ENCODE measurements at places on chromosomes 7 and 10.

- DNase-seq, result no peak
Measured at GRCh38 chr7:16730937-16731336, 22.6 kb upstream of the TSPAN13 start.

DNA sequence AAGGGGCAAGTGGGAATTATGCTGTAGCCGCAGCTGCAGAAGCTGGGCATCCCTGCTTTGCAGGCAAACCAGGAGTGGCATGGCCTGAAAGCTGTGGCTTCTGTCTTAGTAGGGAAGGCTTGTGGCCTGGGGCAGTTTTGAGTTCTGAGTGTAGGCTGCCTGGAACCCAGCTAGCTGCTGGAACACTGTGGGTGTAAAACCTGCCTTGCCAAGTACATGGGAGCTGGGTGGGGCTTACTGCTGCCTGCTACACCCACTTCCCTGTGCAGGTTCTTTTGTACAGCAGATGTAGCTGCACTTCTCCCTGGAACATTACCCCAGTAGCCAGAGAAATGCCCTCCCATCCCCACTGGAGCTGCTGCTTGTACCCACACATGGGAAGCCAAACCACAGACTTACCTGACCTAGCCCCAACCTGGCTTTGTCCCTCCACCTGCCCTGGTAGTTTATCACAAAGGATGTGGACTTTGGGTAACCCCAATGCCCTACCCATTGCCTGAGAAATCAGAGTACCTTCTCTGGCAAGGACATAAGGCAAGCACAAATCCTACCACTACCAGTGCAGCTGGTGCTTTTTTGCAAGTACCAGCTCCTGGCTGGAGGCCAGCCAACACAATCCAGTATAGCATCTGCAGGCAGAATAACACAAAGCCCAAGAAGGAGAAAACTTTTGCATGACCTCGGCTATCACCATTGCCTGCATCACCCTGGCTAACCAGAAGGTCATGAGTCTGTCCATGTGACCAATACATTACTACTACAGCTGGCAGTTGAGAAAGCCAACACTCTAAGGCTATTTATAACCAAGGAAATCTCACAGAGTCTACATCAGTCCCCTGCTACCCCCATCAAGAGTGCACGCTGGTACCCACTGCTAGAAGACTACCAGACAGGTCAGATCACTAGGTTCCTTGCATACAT is 26.5 kb upstream of the PPP1R3A start:
- DNase-seq, result no peak

- no peak for DNase-seq
Measured at GRCh38 chr7:130996205-130996832, 262.3 kb upstream of the KLF14 start.

- peak; percentile 7 for DNase-seq
Measured at GRCh38 chr10:61404751-61405150, 48.4 kb downstream of the TMEM26 start.

DNA sequence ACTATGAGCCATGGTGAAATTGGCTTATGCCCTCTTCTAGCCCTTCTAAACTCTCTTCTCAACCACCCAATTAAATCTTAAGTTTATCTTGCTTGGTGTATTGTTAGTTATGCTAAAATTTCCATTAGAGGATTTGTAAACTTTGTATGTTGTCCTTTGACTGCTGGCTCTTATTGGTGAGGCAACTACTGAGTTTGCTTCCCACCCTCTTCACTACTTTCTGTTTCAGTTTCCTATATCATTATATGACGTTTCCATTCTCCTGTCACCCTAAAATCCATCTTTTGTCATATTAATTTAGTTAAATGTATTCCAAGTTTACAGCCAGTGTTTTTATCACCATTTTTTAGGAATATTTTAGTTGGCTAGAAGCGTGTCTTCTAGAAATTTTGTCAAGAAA is 80.9 kb upstream of the VWC2 start:
- no peak for DNase-seq

DNA sequence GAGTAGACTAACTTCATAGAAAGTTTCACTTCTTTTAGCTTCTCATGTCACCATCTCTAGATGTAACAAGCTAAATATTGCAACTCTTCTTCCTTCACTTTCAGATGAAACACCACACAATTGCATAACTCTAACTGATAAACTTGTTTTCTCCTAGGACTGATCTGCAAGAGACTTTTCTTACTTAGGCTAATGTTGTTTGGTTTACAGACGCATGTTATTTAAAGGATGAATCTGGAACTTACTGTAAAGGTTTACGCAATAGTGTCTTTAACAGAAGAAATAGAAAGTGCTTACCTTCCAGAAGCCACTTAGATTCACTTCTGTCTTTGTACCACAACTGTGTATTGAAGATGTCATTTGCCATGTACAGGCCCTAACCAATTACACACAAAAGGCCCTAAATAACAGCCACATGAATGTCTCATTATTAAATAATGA is 22.1 kb upstream of the ZC3HAV1 start:
- no peak for DNase-seq

- peak; percentile 21 for DNase-seq
Measured at GRCh38 chr7:114988755-114989375, 67.0 kb downstream of the MDFIC start.

DNA sequence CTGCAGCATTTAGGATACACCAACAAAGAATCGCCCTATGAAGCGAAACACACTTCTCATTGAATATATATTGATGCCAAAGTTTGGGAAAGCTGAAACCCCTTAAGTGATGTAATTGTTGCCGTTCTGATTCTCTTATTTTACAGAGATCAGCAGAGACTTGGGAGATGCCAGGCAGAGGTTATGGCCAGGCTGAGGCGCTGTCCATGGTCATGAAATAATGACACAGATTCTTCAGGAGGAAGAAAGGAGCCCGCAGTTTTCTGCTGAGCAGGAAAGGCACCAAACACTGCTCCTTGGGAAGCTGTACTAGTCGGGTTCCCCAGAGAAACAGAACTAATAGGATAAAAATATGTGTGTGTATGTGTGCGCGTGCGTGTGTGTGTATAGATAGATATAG is 566.0 kb downstream of the CALN1 start:
- DNase-seq, result no peak

DNA sequence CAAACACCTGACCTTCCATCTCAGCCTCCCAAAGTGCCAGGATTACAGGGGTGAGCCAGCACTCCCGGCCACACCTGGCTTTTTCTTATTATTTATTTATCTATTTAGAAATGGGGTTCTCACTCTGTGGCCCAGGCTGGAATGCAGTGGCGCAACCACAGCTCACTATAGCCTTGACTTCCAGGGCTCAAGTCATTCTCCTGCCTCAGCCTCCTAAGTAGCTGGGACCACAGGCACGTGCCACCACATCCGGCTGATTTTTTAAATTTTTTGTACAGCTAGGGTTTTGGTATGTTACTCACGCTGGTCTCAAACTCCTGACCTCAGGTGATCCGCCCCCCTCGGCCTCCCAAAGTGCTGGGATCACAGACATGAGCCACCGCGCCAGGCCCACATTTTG is 56.9 kb upstream of the MYL10 start:
- DNase-seq, result no peak

DNA sequence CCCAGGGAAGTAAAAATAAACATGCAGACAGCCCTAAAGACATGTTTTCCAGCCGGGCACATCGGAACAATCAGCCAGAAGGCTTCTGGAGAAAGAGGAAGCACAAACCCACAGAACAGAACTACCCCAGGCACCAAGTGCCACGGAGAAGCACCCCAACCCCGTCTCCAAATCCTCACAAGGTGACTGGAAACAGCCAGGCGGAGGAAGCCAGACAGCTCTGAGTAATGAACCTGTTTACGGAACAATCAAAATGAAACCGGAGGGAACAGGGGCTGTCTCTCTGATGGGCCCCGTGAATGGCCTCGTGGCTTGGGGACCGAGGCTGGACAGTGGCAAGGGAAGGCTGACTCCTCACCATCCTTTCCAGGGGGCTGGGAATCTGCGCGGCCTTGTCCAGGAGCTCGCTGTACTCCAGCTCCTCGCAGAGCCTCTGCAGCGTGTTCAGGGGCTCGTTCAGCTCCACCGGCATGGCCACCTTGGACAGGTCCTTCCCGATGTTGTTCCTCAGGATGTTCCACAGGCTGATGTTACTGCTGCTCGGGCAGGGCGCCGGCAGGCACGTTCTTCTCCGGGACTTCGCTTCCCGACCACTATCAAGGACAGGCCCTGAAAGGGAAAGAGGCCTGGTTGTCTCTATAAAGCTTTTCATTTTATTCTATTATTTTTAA is 77.0 kb upstream of the GSDME start:
- peak; percentile 87 for DNase-seq

- DNase-seq, result no peak
Measured at GRCh38 chr7:2944739-2945138, 98.9 kb downstream of the CARD11 start.

GRCh38 chr7:115232041-115232440 is 310.1 kb downstream of the MDFIC start:
- no peak for DNase-seq

GRCh38 chr7:1409555-1409954 is 49.7 kb downstream of the MICALL2 start:
- DNase-seq, result no peak

DNA sequence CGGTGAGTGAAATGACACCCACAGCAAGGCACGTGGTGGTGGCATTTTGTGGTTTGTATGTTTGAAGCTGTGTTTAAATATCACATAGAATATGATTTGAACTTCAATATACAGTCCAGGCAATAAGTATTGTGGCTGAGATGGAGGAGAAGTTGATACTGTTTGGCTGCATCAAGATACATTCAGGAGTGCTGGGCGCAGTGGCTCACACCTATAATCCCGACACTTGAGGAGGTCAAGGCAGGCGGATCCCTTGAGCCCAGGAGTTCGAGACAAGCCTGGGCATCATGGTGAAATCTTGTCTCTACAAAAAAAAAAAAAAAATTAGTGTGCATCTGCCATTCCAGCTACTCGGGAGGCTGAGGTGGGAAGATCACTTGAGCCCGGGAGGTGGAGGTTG is 35.2 kb upstream of the NUB1 start:
- no peak for DNase-seq

GRCh38 chr7:157003756-157004520 is 6.5 kb downstream of the MNX1 start:
- DNase-seq, result no peak

GRCh38 chr10:29648983-29649268 is 14.2 kb upstream of the SVIL start:
- DNase-seq, result no peak

DNA sequence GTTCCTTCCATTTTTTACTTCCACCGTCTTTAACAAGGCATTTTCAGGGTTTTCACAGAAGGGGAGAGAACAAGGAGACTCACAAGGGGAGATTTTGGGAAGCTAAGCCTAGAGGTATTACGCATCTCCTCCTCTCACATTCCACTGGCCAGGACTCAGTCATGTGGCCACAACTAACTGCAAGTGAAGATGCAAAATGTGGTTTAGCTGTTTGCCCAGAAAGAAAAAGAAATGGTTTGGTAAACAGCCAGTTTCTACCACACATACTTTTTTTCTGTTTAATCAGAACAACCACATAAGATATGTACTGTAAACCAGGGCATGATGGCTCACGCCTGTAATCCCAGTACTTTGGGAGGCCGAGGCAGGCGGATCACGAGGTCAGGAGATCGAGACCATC is 21.4 kb upstream of the HELLS start:
- no peak for DNase-seq

DNA sequence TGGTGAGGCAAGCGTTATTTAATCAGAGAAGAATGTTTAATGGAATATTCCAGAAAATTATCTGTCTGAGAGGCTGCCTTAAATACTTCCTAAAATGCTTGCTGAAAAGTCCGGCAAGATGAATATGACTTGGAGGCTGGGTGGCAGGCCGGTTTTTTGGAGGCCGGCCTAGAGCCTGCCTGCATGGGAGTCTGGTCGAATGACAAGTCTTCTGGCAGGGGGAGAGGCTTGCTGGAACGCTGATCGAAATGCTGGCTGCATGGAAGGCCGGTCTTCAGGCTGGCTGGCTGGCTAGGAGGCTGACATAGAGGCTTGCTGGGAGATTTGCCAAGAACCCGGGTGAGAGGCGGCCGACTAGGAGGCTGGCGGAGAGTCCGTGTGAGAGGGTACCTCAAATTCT is 135.7 kb downstream of the OR13A1 start:
- no peak for DNase-seq

- DNase-seq, result no peak
Measured at GRCh38 chr10:123522702-123523312, 143.3 kb upstream of the GPR26 start.

DNA sequence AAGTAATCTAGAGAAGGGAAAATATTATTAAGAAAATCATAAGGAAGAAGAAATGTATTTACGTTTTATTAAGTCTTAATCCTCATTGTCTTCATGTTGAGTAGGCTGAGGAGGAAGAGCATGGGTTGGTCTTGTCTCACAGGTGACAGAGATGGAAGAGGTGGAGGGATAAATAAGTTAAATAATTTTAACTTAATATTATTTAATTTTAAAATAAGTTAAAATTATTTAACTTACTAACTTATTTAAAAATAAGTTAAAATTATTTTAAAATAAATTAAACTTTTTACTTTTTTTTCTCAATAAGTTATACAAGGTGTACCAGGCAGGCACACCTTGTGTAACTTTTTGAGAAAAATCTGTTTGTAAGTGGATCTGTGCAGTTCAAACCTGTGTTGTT is 36.6 kb downstream of the STK31 start:
- no peak for DNase-seq

- no peak for DNase-seq
Measured at GRCh38 chr10:18368682-18369081, 228.5 kb downstream of the CACNB2 start.

DNA sequence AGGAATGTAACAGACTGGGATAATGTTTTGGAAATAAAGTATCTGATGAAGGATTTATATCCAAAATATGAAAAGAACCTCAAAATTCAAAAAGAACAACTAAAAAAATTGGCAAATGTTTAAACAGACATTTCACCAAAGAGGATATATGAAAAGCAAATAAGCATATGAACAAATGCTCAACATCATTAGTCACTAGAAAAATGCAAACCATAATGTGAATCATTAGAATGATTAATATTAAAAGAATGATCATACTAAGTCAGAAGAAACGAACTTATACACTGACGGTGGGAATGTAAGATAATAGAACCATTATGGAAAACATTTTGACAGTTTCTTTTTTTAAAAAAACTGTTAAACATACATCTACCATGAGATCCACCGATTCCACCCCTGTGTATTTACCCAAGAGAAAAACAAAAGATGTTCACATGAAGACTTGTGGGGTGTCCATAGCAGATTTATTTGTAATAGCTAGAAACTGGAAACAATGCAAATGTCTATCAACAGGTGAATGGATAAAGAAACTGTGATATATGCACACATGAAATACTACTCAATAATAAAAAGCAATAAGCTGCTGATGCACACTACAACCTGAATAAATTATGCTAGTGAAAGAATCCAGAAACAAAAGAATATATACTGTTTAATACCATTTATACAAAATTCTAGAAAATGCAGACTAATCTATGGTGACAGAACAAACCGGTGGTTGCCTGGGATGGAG is 35.7 kb downstream of the PRKG1 start:
- no peak for DNase-seq

GRCh38 chr10:103602852-103603155 is 109.3 kb downstream of the NEURL1 start:
- no peak for DNase-seq

GRCh38 chr7:157601530-157601929 is 264.7 kb downstream of the DNAJB6 start:
- no peak for DNase-seq

GRCh38 chr10:660970-661596 is 28.4 kb downstream of the DIP2C start:
- no peak for DNase-seq

GRCh38 chr10:96254976-96255375 is 16.4 kb downstream of the BLNK start:
- no peak for DNase-seq
